ENCODE measurements at places on chromosomes 5 and 9.

- DNase-seq, result peak; percentile 35
These were observed 143.1 kb upstream of the RANBP3L start for GRCh38 chr5:36444582-36445418.

DNA sequence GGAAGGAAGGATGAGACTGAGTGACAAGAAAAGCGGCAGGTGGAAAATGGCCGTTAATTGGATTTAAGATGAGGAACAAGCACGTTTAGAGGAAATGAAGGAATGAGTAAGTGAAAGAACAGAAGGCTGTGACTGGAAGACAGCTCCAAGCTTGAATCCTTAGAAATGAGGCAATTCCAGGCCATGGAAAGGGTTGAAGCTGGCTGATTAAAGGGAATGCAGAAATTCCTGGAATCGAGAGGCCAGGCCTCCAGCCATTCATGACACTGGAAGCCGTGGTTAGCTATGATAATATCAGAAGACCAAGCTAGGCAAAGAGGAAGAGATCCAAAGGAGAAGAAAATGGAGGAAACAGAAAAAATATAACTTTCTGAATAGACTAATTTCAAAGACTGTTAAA, 84.2 kb downstream of the ARL15 start:
- DNase-seq, result no peak

GRCh38 chr5:136001466-136001981, 27.3 kb upstream of the TGFBI start:
- peak; percentile 36 for DNase-seq

DNA sequence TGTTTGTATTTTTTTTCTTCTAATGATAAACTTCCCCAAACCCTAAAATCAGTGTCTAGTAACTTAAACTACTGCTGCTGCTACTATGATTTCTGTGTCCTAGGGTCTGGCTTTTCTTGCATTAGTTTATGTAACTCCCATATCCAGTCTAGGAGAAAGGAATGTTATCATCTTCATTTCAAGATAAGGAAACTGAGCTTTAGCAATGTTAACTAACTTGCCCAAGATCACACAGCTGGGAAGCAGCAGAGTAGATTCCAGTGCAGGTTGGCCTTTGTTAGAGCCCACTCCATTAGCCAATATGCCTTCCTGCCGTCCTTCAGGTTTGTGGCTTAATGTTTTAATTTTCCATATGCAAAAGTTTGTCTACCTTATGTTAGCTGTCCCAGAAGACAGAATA, 10.4 kb downstream of the TMEM171 start:
- no peak for DNase-seq

DNA sequence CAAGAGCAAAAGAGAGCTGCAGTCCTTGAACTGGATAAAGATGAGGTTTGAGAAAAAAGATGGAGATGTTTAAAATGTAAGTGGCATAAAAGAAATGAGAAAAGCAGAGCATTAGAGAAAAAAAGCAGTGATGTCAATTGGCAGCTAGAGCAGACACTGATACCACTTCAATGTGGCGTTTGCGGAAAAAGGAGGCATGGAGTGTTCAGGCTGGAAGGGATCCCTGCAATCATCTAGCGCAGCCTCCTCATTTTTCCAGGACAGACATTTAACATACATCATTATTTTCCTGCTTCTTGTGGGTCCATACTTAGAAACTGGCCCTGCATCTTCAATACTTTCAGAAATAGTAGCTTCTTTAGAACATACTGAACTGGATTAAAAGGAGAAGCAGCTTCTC, 563.8 kb downstream of the PTPRD start:
- no peak for DNase-seq

- peak; percentile 8 for DNase-seq
These were observed 478.6 kb upstream of the C9orf72 start for GRCh38 chr9:28051559-28052503.

GRCh38 chr9:116434314-116434713, 252.8 kb upstream of the TRIM32 start:
- DNase-seq, result no peak
